ENCODE measurements at places on chromosomes 16 and 17.

- peak; percentile 48 for DNase-seq
These were observed 13.9 kb downstream of the CYB561 start for GRCh38 chr17:63431939-63432804.

DNA sequence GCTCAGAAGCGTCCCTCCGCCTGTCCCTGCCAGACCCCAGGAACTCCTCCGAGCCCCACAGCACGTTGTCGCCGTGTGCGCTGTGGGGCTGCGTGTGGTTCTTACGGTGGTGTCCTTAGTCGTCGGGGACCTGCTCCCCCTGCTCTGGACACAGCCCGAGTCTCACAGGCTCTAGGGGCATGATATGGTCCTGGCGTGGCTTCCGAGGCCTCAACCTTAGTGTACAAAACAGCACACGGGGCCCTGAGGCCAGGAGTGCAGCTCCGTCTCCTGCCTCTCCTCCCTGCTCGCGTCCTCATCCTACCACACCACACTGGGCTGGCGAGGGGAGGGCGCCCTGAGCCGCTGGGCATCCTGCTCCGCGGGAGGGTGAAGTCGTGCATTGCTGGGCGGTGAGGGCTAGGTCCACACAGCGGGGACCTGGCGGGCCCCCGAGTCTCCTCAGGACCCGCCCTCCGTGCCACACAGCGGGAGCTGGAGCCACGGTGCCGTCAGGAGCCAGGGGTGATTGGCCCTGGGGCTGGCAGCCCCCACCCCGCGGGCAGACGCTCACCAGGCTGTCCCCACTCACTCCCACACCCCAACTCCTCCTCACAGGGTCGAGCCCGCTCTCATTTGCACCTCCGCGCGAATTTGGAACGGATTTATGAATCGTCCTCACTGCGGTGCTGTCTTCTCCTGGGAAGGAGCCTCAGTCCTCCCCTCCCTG lies 1.2 kb upstream of the MAFG start:
- peak; percentile 36 for DNase-seq

DNA sequence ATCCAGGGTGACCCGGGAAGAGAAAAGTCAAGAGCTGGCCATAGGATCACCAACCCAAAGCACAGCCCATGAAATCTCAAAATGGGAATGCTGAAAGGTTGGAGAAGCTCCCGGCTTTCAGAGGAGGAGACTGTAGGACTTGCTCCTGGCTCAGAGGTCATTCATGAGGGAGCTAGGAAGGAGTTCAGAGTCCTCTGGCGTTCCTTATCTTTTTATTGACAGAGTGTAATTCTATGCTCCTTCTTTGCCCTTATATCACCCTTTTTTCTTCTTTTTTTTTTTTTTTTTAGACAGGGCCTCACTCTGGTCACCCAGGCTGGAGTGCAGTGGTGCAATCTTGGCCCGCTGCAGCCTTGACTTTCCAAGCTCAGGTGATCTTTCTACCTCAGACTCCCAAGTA lies 27.3 kb upstream of the CNOT1 start:
- no peak for DNase-seq

DNA sequence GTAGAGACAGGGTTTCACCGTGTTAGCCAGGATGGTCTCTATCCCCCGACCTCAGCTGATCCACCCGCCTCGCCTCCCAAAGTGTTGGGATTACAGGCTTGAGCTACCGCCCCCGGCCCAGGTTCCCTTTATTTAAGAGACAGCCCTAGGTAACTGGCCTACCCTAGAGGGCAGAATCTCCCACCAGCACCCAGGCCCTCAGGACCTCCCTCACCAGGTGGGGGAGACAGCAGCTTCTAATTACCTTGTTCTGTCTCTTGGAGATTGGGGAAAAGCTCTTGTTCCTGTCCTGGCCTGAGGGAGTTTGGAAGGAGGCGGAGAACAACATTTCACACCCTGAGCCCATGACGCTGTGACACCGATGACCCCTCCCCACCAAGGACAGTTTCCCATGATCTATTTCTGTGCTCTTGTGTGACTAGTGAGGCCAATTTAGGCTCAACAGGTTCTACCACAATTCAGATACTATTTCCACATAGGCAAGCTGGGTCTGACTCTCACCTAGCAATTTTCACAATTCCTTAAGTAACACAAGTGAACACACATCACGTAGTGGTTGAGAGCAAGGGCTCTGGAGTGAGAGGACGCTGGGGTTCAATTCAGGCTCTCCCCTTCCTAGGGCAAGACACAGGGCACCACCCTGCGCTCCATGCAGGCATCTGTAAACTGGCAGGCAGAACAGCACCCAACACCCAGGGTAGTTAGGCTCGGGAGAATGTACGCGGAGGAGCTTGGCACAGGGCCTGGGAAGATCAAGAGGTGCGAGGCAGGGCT lies 20.4 kb downstream of the HDAC5 start:
- DNase-seq = no peak

- DNase-seq = peak; percentile 73
These were observed 54.8 kb downstream of the VAC14 start for GRCh38 chr16:70746040-70746707.

DNA sequence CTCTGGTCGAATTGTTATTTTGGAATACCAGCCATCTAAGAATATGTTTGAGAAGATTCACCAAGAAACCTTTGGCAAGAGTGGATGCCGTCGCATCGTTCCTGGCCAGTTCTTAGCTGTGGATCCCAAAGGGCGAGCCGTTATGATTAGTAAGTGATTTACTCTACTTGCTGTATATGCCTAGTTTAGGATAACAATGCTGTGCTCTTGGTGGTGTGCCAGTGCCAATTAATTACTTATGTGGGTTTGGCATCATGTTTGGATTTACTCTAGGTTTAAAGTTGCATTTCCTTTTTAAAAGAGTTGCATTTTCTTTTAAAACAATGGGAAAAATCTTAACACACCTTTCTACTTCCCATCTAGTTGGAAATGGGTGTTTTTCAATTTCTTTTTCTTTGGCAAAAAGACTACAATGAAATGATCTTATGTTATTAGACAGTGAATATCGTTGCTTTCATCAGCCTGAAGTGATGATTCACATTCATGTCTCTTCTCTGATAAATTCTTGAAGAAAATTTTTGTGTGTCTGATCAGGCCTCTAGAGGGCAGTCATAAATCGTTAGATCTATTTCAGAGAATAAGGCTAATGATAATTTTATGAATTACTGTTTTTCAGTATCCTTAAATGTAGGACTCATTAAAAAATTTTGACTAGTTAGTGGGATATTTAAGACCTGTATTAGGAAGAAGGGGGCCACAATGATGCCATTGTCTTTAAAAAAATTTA lies 5.6 kb downstream of the SF3B3 start:
- DNase-seq = peak; percentile 76

GRCh38 chr17:51052235-51052634 lies 68.4 kb downstream of the SPAG9 start:
- no peak for DNase-seq

- DNase-seq = no peak
These were observed 18.7 kb downstream of the CCDC102A start for GRCh38 chr16:57517397-57518367.

DNA sequence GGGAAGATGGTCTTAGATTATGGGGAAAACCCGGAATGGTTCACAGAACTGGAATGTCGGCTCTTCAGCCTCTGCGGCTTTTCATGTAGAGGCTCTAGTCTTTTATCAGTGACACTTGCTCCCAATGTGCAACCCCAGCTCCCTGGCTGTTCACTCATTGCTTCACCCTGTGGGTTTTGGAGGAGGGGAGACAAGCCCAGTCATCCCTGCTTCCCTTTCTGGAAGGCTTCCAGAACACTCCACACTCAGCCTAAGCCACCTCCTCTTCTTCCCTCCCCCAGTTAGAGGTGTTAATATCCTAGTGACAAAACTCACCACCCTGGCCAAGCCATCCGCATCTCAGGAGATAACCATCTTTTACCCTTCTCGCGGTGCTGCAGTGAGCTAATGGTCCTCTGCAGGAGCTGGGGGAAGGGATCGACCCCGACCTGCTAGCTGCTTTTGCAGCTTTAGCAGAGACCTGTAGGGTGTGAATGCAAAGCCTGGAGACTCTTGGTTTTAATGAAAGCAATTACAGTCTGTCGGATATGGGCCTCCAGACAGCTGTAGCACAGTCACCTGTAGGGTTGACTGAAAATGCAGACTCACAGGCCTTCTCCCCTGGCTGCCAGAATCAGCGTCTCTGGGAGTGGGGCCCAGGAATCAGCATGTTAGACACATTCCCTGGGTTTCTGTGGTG lies 24.3 kb upstream of the LASP1NB start:
- DNase-seq = peak; percentile 93

DNA sequence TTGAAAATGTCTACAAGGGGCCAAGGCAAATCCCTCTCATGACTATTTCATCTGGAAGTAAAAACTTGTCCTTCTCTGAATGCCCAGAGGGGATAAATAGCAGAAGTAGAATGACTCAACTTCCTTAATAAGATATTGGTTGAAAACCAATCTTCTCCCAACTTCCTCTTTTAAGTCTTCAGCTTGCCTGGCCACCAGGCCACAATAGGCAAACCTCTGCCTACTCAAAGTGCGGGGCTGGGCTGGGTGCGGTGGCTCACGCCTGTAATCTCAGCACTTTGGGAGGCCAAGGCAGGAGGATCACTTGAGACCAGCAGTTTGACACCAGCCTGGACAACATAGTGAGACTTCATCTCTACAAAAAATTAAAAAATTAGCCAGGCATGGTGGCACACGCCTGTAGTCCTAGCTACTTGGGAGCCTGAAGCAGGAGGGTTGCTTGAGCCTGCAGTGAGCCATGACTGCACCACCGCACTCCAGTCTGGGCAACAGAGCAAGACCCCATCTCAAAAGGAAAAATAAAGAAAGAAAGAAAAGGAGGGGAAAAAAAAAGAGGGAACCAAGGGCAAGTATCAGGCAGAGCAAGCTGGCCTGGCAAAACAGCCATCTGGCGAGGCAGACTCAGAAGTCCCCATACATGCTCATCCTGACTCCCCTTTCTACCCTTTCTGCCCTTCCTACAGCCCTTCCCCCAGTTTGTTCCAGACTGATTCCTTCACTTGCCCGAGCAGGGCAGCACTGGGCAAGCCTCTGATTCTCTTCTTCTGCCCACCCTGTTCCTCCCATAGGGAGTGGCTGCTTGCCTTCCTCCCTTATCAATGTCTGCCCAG lies 20.6 kb downstream of the MAP3K14 start:
- DNase-seq = peak; percentile 77

DNA sequence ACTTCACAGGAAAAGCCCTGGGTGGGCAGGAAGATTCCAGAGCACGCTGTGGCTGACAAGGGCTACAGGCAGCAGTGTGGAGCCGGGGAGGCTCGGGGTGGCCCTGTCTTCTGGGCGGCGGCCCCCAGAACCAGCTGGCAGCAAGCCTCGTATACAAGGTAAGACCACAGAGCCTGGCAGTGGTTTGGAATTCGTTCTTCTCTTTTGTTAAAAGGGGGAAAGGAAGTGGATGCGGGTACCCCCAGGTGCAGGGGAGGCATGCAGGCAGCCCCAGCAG lies 6.0 kb downstream of the UBALD1 start:
- DNase-seq = no peak

DNA sequence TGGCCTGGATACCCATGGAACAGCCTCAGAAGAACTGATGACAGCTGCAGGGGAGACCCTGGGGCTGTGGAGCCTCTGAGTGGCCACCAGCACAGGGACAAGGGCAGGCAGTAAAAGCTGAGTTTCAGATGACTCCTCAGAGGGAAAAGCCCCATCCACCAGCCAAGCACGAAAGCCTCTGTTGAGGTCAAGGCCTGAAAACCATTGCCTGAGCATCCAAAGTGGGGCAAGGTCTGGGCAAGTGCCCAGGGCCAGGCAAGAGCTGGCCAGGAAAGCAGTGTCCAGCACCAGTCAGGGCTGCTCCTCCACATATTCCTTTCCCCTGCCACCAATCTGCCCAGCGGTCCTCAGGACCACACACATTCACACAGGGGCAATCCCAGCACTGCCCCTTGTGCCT lies 16.4 kb downstream of the ATP6V0D1 start:
- no peak for DNase-seq

- DNase-seq = no peak
These were observed 33.1 kb downstream of the CHCT1 start for GRCh38 chr17:60455378-60455777.

DNA sequence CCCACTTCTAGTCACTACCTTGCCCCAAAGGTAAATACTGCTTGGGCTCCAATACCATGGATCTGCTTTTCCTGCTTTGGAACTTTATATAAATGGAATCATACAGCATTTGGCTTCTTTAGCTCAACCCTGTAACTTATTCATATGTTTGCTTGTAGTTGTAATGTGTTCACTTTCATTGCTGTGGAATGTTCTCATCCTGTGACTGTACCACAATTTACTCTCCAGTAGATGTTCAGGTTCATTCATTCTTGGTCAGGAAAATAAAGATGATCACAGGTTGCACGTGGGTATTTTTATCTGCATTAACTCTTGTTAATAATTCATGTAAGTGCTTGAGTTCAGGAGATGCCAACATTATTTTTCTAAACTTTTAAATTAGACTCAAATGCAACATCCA lies 6.7 kb upstream of the BEAN1 start:
- DNase-seq = no peak

- DNase-seq = no peak
These were observed 5.7 kb upstream of the RAB40B start for GRCh38 chr17:82703935-82704865.

GRCh38 chr16:27789595-27790241 lies 239.8 kb downstream of the KATNIP start:
- DNase-seq = no peak

GRCh38 chr17:77882481-77883212 lies 75.9 kb upstream of the TNRC6C start:
- DNase-seq = peak; percentile 55

- DNase-seq = no peak
These were observed 82.8 kb upstream of the GSE1 start for GRCh38 chr16:85530370-85530739.

DNA sequence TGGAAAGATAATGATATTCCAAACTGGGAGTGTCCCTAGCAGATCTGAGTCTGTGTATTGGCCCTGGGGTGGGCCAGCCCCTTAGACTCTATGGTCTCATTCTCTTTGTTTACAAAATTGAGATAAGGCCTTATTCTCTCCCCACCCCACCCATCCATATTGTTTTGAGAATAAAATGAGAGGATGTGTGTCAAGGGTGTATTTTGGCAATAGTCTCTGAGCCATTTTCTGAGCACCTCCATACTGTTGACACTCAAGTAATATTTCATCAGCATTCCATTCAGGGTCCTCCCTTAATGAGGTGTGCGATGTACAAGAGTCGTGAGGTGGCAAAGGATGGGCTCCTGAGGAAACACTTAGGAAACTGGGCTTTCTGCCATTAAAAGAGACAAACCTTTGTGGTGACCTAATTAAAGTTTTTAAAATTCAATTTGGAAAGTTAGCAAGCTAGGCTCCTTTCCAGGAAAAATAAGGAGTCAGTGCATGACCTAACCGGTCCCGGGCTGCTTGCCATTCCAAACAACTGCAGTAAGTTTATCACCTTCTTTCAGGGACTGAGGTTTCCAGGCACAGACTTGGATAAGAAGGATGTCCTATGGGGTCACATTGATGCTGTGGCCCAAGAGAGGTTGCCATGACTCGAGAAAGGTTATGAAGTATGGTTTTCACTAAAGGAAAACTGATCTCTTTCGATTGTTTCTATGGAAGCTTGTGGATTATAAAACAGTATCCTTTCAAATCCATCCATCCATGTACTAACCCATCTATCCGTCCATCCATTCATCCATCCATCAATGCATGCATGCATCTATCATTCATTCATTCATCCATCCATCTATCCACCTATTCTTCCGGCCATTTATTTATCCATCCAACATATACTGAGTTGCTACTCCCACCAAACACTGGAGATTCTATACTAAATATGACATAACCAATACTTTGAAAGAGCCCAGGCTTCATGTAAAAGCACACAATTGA lies 443.3 kb downstream of the UTP18 start:
- DNase-seq = peak; percentile 52

Data from fibroblast of skin of back (primary cell).